DMS153 (cell line): ENCODE measurements at places on chromosomes 7 and 10.
A peak's percentile ranks its signal among the peaks of the same experiment; 100 is the strongest.

DNA sequence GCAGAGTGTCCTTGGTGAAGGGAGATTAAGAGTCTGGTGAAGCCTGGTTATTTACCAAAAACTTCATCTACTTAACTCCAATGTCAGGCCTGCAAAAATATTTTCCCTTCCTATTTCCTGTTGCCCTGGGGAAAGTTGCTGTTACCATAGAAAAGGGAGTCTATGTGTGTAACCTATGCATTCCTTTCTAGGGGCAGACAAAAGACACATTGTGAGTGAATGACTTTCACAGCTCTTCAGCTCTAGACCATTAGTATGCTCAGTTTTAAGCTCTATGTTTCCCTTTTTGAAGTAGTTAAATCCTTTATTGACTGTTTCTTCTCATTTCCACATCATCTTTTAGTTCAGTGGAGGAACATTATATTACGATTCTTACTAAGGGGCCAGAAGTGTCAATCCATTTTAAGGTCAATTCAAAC is 45.6 kb upstream of the SGCE start:
- peak; percentile 31 for DNase-seq

- DNase-seq: peak; percentile 91
Observed at GRCh38 chr7:12729112-12729511, 41.7 kb downstream of the ARL4A start.

- DNase-seq: no peak
Observed at GRCh38 chr10:108049668-108050067, 885.2 kb upstream of the SORCS1 start.

- no peak for DNase-seq
Observed at GRCh38 chr7:92751902-92752901, 84.2 kb downstream of the CDK6 start.

DNA sequence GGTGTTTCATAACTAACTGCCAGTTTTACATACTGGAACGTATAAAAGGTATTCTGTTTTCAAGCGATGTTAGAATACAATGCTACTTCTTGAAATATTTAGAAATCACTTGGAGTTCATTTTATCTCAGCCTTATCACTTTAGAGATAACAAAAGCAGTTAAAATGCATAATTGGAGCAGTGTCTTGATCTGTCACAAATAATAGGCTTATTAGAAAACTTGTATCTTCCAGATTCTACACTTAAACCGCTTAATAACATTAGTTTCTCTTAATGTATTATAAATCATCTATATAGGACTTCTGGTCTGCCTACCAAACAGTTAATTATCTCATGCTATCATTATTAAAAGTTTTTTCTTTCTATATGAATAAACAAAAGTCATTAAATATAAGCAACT is 104.4 kb downstream of the TAF3 start:
- DNase-seq: no peak

DNA sequence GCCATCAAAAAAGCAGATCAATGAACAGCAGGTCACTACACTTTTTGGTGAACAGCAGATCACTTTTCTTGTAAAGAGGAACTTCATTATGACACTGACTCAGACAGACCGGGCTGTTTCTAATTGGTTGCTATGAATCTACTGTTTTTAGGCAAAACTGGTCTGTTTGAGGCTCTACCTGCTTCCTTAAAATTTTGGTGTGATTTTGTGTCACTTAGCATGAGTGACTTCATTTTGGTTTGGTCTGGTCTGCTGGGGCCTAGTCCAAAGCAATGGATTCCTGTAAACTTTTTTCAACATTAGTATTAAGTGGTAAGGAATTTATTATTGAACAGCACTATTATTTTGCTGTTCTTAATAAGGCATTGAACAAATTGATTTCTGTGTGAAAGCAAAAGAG is 41.8 kb upstream of the C10orf71 start:
- no peak for DNase-seq

- no peak for DNase-seq
Observed at GRCh38 chr7:14851610-14852009, 50.9 kb downstream of the DGKB start.

DNA sequence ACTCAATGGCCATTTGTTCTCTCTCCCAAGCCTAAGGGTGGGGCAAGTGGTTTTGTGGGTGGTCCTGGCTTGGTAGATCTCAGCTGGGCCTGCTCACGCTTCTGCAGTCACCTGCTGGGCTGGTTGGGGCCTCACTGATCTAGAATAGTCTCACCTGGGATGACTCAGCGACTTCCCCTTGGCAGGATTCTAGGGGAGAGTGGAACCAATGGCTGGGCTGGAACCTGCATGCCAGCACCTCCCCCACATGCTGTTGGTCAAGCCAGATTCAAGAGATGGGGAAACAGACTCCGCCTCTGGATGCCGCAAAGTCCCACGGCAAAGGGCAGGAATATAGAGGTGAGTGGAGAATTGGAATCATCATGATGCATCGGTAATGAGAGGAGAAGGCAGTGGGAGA is 292.9 kb upstream of the NPVF start:
- DNase-seq: no peak

DNA sequence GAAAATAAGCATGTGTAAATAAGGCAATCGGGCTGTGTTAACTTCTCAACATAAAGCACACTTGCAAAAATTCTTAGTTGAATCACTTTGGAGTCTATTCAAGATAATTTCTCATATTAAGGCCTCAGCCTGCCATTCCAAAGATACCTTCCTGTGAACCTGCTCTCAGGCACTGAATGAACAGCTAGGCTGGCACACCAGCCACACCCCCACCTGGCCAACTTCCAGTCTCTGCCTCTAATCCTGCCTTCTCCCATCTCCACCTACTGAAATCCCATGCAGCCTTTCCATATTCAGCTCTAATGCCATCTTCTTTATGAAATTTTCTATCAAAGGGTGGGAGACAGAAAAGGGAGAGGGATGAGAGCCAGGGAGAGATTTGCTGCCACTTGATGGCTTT is 17.1 kb upstream of the MACROH2A2 start:
- DNase-seq: no peak

- no peak for DNase-seq
Observed at GRCh38 chr7:77819021-77819420, 20.4 kb downstream of the PHTF2 start.

GRCh38 chr7:66693331-66693730 is 47.2 kb upstream of the RABGEF1 start:
- no peak for DNase-seq

- DNase-seq: no peak
Observed at GRCh38 chr10:108789919-108790318, 1133.4 kb downstream of the XPNPEP1 start.

GRCh38 chr7:133112976-133113375 is 31.1 kb upstream of the CHCHD3 start:
- DNase-seq: no peak

DNA sequence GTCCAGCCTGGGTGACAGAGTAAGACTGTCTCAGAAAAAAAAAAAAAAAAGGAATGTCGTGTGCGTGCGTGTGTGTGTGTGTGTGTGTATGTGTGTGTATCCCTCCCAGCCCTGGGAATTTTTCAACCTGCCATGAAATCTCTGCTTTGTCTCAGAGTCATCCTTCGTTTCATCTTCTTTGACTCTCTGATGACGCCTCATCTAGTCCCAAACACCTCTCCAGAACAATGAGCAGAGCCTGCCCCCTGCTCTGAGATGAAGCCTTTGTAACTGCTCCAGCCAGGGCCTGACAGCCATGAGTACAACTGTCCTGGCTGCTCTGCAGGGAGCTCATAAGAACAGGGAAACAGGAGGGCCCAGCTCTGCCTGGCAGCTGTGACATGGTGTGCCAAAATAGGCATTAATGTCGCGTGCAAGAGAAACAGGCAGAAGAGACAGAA is 149.5 kb downstream of the FAM107B start:
- DNase-seq: no peak

DNA sequence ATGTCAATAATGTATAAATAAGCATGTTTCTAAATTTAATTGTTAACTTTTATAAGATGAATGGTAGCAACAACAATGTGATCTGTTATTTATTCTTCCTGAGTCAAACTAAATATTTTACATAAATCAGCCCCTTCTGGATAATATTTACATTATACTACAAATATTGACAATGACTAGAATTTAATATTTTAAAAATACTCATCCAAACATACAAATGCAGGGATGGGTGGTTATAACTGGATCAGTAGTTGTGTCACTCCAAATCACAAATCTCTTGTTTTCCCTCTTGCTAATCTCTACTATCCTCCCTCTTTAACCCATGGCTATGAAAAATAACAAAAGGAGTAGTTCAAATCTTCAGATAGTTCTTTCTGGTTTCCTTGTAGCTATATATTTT is 407.0 kb downstream of the HTR7 start:
- DNase-seq: no peak

GRCh38 chr7:13794581-13794980 is 194.9 kb downstream of the ETV1 start:
- no peak for DNase-seq

GRCh38 chr10:70903262-70903921 is 15.0 kb upstream of the PCBD1 start:
- peak; percentile 16 for DNase-seq

GRCh38 chr7:150829426-150829825 is 22.9 kb upstream of the AOC1 start:
- DNase-seq: peak; percentile 68

DNA sequence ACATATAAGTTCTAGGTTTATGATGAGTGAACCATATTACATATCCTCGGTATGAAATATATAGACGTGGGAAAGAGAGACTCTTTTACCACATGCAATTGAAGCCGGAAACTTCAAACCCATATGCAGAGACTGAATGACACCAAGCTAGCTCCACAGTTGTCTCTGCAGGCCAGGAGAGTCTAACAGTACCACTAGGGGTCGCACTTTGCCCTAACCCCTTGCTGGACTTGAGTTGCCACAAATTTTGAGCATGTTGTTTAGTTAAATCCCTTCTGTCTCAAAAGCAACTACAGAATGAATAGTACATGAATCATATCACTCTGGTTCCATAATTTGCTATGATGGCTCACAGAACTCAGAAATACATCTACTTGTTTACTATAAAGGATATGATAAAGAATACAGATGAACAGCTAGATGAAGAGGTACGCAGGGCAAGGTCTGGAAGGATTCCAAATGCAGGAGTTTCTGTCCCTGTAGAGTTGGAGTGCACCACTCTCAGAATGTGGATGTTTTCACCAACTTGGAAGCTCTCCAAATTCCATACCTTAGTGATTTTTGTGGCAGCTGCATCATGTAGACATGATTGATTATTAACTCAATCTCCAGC is 112.4 kb upstream of the YAE1 start:
- no peak for DNase-seq

DNA sequence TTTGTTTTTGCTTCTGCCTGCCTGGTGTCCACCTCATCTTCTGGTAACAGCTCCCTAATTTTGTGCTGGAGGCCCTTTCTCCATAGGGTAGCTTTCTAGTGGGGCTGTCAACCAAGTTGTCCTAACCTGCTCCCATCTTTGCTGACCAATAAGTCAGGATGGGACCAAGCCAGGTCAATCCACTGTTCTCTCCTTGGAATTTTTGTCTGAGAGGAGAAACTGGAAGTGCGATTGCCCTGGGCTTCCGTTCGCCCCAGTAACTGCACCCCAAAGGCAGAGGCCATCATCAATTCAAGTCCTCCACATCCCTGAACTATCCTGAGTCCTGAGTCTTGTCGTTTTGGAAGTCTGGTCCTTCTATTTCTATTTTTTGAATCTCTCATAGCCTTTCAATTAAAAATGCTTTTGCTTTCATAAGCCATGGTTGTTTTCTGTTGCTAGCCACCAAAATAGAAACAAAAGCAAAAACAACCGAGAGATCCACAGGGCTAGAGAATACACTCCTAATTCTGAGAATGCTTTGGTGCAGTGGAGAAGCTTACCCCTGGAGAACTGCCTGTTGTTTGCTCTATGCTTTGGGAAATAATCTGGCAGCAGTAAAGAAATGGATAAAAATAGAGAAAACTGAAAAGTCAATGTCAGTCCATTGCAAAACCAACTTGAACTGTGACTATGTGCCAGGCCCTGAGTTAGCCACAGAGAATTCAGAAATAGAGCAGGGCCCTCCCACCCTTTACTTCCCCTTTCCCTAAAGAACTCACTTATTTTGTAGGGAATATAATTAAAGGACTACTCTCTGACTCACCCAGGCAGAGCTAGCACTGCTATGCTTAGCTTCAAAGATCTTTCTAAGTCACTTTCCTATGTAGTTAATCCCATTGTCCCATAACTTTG is 368.1 kb downstream of the CXCL12 start:
- DNase-seq: no peak

DNA sequence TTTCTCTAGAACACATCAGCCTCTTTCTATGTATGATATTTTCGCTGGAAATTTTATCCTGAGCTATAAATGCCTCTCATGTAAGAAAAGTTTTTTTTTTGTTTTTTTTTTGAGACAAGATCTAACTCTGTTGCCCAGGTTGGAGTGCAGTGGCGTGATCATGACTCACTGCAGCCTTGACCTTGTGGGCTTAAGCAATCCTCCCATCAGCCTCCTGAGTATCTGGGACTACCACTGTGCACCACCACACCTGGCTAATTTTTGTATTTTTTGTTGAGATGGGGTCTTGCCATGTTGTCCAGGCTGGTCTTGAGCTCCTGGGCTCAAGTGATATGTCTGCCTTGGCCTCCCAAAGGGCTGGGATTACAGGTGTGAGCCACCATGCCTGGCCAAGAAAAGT is 80.4 kb downstream of the ADK start:
- no peak for DNase-seq

DNA sequence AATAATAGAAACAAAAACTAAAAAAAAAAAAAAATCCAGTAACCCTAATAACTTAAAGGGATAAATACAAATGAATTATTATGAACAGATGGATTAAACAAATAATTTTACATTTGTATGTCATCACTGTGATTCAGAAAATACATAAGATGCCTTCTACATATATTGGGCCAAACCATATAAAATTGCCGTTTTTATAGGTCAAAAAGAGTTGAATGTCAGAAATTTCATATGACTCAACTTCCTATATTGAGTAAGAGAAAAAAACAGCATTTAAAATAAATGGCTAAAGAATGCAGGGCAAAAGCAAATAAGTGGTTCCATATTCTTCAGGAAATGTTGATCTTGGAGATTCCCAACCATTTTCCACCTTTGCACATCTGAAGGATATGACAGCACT is 9.4 kb downstream of the SLC35B4 start:
- no peak for DNase-seq

GRCh38 chr10:85601526-85601925 is 765.1 kb downstream of the GRID1 start:
- DNase-seq: no peak

- DNase-seq: no peak
Observed at GRCh38 chr7:44235582-44236332, 35.0 kb downstream of the YKT6 start.

DNA sequence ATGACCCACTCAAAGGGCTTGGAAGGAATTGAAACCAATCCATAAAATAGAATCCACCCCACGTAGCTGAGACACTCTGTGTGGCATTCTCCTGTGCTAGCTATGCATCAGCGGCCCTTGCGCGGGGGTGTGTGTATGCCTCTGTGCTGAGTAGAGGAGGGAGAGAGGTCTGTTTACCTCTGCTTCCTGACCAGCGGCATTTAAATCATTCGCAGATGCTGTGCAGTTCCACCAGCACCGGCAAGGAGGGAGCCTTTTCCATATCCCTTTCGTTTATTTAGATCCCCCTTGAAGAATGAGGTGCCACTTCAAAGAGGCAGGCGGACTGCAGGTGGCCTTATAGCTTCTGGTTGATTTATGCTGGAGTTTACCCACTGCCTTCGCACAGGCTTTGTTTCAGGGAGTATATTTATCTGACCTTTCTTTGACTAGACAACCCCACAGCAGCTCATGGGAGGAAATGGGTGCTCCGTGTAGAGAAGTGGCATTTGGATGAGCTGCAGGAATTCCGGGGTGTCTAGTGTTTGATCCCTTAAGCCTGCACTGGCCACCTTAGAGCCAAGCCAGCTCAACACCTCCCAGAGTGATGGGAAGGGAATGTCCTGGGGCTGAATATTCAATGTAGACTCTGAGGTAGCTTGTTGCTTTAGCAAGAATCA is 11.4 kb downstream of the C10orf53 start:
- no peak for DNase-seq
